ENCODE measurements at places on chromosomes 7 and 10. TPM values are rescaled to one million over a fixed set of nuclear protein-coding genes. Genes with fewer than 3 reads are reported as not detected.

PLXDC2 gene
- total RNA-seq, result 12.7 TPM

SERPINE1 gene
- 1,589 TPM for total RNA-seq

ANXA7 gene
- 105 TPM for total RNA-seq

MINDY3 gene
- total RNA-seq, result 34.1 TPM

GIMAP6 gene
- 0.46 TPM for total RNA-seq

RNF32 gene
- total RNA-seq, result 0.33 TPM

METTL27 gene
- 1.9 TPM for total RNA-seq

TLX1 gene
- not detected for total RNA-seq

CYP3A7 gene
- not detected for total RNA-seq

VIM gene
- 8,367 TPM for total RNA-seq

ELN gene
- total RNA-seq, result 82.6 TPM

CTNNA3 gene
- 0.03 TPM for total RNA-seq

LRRD1 gene
- 0.07 TPM for total RNA-seq

HABP2 gene
- not detected for total RNA-seq

AKR1C8 gene
- not detected for total RNA-seq

LRCH4 gene
- 11.7 TPM for total RNA-seq

STAG3 gene
- total RNA-seq, result 2.2 TPM

GPR37 gene
- total RNA-seq, result 1.5 TPM

PCGF5 gene
- 33.6 TPM for total RNA-seq

APBB1IP gene
- total RNA-seq, result 0.26 TPM

Data from smooth muscle cell of the pulmonary artery (primary cell).